D341Med (cell line): ENCODE measurements at places on chromosomes 6 and 20.

DNA sequence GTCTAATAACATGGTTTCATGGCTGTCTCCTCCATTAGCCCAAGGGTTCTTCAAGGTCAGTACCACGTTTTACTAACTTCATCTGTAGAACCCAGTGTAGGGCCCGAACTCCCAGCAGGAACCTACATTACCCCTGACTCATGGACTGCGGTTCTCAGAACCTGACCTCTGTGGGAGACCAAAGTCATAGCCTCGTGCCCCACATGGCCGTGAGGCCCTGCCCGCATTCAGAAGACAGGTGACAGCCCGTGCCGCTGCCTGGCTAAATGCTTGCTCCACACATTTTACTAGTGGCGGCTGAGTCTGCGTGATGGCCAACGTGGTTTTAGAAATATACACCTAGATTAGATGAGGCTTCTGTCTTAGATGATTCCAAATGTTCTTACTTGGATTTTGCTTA, 94.9 kb downstream of the CDH4 start:
- no peak for DNase-seq

GRCh38 chr6:161922631-161923119, 648.8 kb upstream of the AGPAT4 start:
- DNase-seq: peak; percentile 53

GRCh38 chr6:156613996-156614395, 163.2 kb upstream of the ARID1B start:
- no peak for DNase-seq

GRCh38 chr6:110699780-110700179, 115.5 kb downstream of the CDK19 start:
- no peak for DNase-seq
